Right hindlimb (tissue), 1 donor: ENCODE measurements at places on chromosomes 4 and X.

DNA sequence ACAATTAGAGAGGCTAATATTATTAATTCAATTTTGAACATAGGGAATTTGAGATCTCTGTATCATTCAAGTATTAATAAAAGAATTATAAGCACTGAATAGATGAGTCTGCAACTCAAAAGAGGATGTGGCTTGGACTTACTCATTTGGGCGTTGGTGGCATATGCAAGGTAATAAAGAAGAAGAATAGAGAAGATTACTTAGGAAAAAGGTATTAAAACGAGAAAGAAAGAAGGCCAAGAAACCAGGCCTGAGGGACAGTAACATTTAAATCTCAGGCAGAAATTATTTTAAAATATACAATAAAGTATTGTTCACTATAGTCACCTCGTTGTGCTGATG lies 383.0 kb upstream of the INTU start:
- DNase-seq: no peak

DNA sequence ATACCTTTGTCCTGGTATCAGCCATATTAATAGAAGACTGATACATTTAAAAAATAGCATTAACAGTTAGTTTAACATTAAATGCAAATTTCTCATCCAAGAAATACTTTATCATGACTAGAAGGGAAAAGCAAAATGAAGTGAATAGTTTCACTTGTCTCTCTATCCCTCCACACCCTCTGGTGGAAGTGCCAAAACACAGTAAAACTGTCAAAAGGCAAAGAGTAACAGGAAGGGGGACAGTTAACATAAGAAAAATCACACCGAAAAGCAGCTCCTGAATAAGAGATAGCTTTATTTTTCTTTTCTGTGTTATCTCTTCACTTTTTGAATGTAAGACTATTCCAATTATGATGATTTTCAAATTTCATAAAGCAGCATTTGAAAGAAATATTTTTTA lies 187.2 kb downstream of the FBXW7 start:
- no peak for DNase-seq

GRCh38 chr4:169582203-169582602 lies 30.2 kb downstream of the NEK1 start:
- no peak for DNase-seq

DNA sequence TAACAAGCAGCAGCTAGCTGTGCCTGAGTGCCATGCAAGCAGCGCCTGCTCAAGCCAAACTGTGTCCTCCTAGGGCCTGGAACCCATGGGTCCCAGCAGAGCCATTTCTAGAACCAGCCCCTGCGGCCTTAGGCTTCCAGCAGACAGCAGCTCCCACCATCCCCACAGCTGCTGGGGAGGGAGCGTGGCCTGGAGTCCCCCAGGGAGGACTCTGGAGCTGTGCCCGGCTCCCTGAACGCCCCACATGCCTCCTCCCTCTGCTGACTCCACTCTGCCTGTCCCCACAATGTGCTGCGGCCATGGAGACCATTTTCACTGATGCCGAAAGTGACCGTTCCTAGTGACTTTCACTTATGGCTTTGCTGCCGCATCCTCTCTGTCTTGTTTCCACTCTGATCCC lies 45.9 kb downstream of the GAK start:
- DNase-seq: no peak

GRCh38 chr4:173333658-173334084 lies 487 bp downstream of the HMGB2 start:
- peak; percentile 76 for DNase-seq
